Brain microvascular endothelial cell (primary cell): ENCODE measurements at places on chromosomes 1 and 21.

- DNase-seq, result peak; percentile 40
Measured at GRCh38 chr1:32538887-32539583, at the start of gene ZBTB8A. Gene ZBTB8A (plus strand): TSS chr1:32539427. CDS start chr1:32592932, 53,505 bp downstream.

DNA sequence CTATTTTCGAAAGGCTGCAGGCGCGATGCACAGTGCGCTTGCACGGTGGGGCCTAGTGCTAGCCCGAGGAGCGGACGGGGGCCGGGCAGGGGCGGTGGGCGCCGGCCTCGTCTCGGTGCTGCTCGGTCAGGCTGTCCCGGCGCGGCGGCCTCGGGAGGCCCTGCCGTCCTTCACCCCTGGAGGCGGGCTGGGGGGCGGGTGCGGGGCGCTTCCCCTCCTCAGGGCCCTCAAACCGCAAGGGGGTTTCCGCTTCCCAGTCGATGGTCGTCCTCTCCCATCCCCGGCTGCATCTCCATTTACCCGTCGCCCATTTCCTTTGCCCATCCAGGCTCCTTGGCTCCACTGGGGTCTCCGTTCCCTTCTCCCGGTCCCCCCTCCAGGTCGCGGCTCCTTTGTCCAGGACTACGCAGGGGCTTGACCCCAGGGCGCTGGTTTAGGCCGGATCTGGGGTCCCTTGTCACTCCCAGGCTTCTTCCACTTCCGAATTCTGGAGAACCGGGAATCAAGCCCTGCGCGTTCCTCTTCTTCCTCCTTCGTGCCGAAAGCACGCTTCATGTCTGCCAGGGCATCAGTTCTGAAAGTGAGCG is 196.3 kb upstream of the LMO4 start:
- DNase-seq, result no peak

- DNase-seq, result no peak
Measured at GRCh38 chr1:50633465-50633864, 210.2 kb upstream of the DMRTA2 start.

GRCh38 chr1:157110686-157111085 is 11.1 kb upstream of the ETV3L start:
- no peak for DNase-seq

DNA sequence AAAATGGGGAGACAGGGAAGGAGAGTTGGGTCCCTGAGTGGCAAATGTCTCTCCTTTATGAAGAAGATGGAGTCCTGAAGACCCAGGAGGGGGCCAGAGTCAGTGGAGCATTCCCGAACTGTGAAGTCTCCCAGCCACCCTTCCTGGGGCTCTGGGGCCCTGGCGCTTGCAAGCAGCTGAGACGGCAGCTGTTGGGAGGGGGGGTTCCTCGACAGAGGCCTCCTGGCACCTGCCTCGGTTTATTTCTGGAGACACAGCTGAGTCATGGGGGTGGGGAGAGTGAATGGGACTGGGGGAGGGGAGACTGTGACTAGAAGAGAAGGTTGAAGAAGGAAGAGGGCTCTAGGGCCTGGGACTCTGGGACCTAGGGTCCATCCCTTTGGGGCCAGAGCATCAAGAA is 14.0 kb downstream of the NES start:
- no peak for DNase-seq

DNA sequence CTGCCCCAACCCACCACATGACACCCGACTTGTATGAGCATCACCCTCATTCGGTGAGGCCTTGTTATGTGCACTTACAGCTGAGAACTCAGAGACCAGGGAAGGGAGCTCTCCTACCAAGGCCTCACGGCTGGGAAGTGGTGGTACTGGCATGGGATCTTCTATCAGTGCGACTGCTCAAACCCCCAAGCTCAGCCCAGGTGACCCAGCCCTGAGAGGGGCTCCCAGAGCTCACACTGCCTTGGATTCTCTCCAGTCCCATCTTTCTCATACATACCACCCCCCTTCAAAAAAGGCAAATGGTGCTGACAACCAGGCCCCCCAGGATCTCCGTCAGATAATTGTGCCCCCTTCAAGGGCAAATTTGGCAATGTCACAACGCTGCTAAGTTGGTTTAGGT is 777 bp upstream of the PLA2G2F start:
- no peak for DNase-seq

- peak; percentile 29 for DNase-seq
Measured at GRCh38 chr1:47709019-47709871, 271.4 kb downstream of the FOXD2 start.

GRCh38 chr1:31771891-31772668 is 7.9 kb upstream of the ADGRB2 start:
- DNase-seq, result no peak

DNA sequence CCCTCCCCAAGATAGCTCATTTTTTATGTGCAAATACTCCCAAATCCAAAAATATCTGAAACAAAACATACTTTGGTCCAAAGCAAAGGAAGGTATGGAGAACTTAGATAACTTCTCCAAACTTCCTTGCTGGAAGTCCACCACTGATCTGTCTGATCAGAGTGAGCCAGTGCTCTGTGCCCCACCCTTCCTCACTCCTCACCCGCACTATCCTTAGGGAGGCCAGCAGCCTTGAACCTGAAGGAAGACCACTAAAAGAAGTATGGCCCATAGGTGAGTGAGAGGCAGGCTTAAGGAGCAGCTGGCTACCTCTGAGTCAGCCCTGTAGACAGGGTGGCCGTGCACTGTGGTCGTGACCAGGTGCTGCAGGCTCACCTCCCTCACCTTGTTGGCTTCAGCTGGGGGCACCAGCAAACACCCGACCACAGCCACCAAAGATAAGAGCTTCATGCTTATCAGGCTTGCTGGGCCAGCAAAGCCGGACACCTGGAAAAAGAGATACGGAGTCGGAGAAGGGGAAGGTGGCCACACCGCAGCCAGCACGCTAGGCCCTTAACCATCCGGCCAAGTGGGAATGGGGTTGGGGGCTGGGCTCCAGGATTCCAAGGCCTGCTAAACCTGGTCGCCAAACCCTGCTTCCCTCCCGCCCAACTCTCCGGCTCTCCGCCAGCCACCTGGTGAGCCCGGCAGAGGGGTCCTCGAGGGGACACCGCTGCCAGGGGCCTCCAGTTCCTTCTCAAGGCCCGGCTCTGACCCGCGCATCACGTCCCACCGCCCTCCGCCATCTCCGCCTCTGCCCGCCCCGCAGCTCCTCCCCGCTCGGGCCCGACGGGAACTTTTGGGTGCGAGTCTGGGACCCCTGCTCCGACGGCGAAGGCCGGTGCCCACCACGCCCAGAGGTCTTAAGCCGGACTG is 543 bp downstream of the TMEM9 start:
- no peak for DNase-seq

- DNase-seq, result no peak
Measured at GRCh38 chr1:212586206-212587015, 22.1 kb upstream of the ATF3 start.

GRCh38 chr1:183966487-183966886 is 71.0 kb downstream of the COLGALT2 start:
- DNase-seq, result no peak

DNA sequence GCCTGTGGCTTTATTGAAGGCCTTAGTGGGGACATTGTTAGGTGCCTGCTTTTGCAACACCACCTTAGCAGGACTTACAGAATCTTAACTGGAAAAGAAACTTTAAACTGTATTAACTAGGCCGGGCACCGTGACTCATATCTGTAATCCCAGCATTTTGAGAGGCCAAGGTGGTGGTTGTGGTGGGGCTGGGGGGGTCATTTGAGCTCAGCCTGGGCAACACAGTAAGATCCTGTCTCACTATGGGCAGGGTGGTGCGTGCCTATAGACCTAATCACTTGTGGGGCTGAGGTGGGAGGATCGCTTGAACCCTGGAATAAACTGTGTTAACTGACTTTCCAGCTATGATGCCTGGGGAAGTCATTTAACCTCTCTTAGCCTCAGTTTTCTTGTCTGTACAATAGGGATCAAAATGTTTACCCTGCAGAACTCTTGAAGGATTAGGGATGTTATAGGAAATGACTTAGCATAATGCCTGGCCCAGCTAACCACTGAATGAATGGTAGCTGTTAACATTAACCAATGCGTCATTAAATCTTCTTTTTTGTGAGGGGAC is 39.5 kb downstream of the IER5 start:
- no peak for DNase-seq

DNA sequence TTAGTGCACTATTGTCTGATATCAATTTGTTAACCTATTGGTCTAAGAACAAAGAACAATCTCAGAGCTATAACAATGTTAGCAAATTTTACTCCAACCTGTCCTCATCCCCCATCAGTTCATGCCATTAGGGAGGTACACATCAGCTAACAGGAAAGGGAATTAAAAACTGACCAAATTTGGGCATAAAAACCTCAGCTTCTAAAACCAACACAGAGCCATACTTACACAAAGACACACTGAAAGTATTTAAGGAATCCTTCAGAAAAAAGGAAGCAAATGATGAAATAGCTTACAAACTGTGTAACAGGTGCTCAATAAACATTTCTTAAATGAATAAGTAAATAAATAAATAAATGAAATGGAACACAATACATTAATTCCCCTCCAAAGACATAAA is 89.2 kb downstream of the TTLL7 start:
- no peak for DNase-seq

DNA sequence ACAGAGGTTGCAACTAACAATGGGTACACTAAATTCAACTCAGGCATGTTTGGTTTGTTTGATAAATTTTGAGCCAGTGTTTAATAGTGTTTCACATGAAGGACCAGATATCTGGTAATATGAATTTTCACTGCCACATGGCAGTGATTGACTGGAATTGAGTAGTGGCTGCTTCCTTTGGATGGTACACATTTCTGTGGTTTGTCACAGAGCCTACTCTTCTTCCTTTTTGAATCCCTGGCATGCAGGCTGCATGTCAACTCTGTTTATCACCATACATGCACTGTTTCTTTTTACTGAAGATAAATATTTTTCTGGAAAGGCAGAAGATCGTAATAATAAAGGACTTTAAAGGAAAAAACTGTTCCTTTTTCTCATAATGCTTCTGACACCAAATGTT is 35.5 kb downstream of the SDCCAG8 start:
- DNase-seq, result no peak

DNA sequence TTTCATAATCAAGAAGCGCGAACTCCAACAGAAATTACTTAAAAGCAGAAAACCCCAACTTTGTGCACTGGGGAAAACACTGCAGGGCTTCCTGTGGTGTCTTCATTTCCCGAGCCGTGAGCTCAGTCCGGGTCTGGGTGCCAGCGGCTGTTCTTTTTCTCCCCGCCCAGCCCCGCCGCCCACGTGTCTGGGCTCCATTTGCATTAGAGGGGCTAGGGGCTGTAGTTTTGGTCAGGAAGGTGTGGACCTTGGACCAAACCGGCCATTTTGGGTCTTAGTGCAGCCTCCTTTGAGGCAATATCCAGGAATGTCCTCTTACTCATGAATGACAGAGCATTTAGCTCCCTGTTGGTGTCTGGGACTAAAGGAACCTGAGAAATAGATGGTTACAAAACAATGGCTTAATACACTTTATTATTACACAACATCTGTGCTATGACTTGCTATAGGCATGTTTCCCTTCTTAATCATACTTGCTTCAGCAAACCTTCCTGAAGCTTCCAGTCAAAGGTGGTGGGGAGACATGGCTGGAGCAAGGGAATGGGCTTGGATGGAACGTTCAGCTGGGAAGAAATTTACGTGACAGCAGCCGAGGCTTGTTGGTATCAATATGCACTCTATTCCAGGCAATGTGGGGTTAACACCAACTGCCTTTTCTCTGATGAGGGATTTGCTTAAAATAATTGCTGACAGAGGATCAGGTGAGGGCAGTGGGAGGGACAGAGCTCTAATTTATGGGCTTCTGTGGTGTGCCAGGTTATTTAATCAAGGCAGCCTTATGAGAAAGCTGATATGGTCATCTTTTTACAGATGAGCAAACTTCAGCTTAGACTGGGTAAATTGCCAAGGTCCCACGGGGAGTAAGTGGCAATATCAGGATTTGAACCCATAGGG is 1.1 kb downstream of the AGTRAP start:
- peak; percentile 63 for DNase-seq

DNA sequence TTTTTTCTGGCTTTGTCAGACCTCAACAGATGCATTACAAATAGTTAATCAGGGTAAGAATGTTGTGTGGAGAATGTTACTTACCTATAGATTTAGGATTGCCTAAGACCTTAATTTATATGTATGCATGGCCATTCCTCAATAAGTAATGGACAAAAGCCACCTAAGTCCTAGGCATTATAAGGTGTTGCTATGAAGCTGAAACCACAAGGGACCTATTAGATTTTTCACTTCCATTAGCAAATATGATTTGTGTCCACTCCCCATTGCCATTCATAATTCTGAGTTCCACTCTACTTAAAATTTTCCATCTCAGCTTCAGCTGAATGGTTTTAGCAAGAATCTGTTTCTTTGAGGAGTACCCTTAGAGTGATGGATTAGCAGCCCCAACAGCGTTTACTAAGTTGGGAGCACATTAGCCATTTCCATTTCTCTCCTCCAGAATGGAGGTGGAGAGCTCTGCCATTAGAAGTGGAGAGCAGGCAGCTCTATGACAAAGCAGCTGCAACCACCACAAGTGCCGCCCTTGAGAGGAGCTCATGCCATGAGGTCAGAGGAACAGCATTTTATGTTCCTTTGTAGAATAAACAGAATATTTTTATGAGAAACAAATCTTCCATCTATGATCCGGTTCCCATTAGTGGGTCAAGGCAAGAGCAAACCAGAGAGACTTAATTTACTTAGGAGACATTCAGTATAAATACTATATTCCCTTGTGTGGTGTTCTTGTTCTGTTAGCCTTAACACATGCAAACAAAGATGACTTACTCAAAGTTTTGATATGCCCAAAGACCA is 28.9 kb upstream of the C1orf87 start:
- no peak for DNase-seq

DNA sequence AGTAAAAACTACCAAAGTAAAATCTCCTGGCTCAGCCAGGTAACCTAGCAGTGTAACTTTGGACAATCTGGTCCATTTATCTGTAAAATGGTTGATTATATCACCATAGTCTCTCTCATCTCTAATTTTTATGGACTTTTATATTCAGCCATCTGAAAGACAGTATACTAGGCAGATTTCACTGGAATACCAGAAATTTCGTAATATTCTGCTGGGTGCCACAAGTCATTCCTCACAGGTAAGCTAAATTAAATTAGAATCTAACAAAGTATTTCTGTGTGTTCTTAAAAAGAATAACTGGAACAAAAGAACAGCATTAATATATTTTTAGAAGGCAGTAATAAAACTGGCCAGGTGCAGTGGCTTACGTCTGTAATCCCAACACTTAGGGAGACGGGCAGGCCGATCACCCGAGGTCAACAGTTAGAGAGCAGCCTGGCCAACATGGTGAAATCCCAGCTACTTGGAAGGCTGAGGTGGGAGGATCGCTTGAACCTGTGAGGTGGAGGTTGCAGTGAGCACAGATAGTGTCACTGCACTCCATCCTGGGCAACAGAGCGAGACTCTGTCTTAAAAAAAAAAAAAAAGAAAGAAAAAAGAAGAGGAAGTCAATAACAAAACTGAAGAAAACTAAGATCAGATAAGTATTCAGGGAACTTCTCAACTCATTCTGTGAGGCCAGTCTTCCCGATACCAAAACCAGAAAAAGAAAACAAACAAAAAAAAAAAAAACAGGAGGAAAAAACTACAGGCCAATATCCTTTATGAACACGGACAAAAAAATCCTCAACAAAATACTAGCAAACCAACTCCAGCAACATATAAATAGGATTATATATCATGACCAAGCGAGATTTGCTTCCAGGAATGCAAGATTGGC is 35.9 kb downstream of the PIK3R3 start:
- DNase-seq, result no peak

- DNase-seq, result no peak
Measured at GRCh38 chr21:45562402-45562801, 20.2 kb upstream of the SLC19A1 start.
